Gastroesophageal sphincter (tissue), 4 donors: ENCODE measurements at places on chromosomes 11 and 22.

GRCh38 chr11:106442032-106442431 is 364.6 kb downstream of the AASDHPPT start:
- no peak overlapping the region for H3K27ac ChIP-seq
- no peaks in the 10 kb centered on the region for H3K27me3 ChIP-seq
- no peaks in the 10 kb centered on the region for H3K4me1 ChIP-seq
- H3K4me3 ChIP-seq, result no peak overlapping the region

- no peak for ATAC-seq
- no peaks in the 10 kb centered on the region for H3K36me3 ChIP-seq
- peaks cover 39% of the 10 kb centered on the region for H3K27me3 ChIP-seq
- no peak overlapping the region for H3K27ac ChIP-seq
- no peaks in the 10 kb centered on the region for H3K4me1 ChIP-seq
- H3K4me3 ChIP-seq, result no peak overlapping the region
Observed at GRCh38 chr11:134282121-134283045, 6.2 kb downstream of the GLB1L3 start.

DNA sequence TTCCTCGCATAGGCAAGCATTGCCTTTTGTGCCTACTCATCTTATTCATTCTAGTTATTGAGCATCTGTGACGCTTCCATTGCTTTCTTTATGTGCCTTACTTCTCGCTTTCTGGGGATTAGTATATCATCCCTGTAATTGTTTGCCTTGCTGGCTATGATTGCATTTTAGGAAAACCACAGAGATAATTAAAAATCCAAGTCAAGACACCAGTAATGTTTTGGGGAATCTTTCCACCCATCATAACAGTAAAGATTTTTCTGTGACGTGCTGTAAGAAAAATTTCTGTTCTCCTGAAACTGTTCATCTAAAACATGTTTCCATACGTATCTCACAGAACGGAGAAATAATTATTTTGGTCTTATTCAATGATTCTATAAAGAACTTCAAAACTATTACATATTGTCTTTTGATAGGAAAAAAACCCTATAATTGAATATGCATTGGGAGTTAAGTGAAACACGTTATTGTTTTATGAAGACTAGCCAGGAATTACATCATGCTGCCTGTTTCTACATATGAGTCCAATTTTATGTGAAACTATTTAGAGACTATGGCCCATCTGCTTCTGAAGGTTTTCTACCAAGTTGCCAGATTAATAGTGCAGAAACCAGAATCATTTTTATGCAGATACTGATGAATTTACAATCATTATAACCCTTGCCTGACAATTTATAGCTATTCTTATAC is 133.7 kb upstream of the FIBIN start:
- no peaks in the 10 kb centered on the region for H3K36me3 ChIP-seq
- H3K27ac ChIP-seq, result no peak overlapping the region
- no peaks in the 10 kb centered on the region for H3K4me1 ChIP-seq
- ATAC-seq, result no peak

DNA sequence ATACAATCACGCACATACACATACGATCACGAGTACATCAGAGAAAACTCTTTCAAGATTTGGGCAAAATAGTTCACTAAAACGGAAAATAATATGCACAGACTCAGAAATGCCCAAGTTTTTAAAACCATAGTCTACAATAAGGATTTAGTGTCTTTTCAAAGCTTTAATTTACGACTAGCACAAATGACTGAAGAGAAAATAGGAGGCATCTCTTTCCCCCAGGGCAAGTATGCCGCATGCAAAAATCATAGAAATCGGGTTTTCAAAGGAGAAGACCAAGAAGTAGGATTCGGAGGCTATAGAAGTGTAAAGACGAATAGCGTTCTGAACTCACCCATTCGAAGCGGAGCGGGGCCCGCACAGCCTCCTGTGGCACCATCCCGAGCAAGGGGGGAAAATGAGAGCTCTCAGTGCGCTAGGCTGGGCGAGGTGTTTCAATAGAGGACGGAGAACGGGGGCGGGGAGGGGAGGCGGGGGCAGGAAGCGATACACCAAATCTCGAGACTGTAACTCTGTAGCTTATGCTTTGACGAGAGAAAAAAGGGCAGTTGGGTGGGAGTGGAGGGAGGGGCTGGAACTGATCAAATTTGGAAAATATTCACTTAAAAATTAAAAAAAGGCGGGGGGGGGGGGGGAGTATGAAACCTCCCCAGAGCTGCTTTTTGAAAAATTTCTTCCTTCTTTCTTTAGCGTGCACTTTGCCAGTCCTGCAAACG is 15.8 kb downstream of the BLID start:
- no peaks in the 10 kb centered on the region for H3K36me3 ChIP-seq
- H3K4me3 ChIP-seq, result peak overlapping the region; percentile 60
- peak overlapping the region; percentile 99 for H3K27ac ChIP-seq
- H3K27me3 ChIP-seq, result no peaks in the 10 kb centered on the region
- peak; percentile 54 for ATAC-seq

- peak overlapping the region; percentile 35 for H3K27ac ChIP-seq
- ATAC-seq, result no peak
- H3K36me3 ChIP-seq, result no peaks in the 10 kb centered on the region
- H3K4me3 ChIP-seq, result no peak overlapping the region
- H3K27me3 ChIP-seq, result no peaks in the 10 kb centered on the region
Observed at GRCh38 chr22:33793475-33793874, 126.8 kb downstream of the LARGE1 start.

DNA sequence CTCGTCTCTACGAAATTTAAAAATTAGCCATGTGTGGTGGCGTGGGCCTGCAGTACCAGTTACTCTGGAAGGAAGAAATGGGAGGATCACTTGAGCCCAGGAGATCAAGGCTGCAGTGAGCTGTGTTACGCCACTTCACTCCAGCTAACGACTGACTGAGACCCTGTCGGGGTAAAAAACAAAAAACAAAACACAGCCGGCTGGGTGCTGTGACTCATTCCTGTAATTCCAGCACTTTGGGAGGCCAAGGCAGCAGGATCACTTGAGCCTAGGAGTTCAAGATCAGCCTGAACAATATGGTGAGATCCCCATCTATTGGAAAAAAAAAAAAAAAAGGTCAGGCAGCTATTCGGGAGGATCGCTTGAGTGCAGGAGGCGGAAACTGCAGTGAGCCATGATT is 2.4 kb downstream of the PAFAH1B2 start:
- peaks cover 22% of the 10 kb centered on the region for H3K4me1 ChIP-seq
- H3K27me3 ChIP-seq, result no peaks in the 10 kb centered on the region
- H3K27ac ChIP-seq, result peak overlapping the region; percentile 93
- no peaks in the 10 kb centered on the region for H3K36me3 ChIP-seq

DNA sequence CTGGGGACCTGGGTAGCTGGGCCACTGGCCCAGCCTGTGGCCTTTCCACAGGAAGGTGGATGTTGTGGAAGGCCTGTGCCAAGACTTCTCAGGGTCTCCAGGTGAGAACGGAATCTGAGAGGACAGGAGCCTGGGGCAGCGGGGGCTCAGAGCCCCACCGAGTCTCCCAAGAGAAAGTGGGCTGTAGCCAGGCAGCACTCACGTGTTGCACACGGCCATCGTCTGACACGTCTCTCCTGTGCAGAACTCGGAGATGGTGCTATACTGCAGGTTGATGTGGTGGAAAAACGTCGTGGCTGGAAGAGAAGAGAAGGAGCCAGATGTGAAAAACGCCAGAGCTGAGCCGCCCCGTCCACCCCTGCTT is 6.4 kb downstream of the MOB2 start:
- H3K36me3 ChIP-seq, result peaks cover 57% of the 10 kb centered on the region
- ATAC-seq, result no peak
- peak overlapping the region; percentile 91 for H3K27ac ChIP-seq
- H3K4me1 ChIP-seq, result peaks cover 12% of the 10 kb centered on the region
- no peak overlapping the region for H3K4me3 ChIP-seq

GRCh38 chr11:67691149-67691548 is 16.7 kb upstream of the ALDH3B2 start:
- H3K27ac ChIP-seq, result no peak overlapping the region
- H3K36me3 ChIP-seq, result no peaks in the 10 kb centered on the region
- no peak overlapping the region for H3K4me3 ChIP-seq
- ATAC-seq, result no peak

- H3K4me1 ChIP-seq, result peaks cover 11% of the 10 kb centered on the region
- H3K36me3 ChIP-seq, result no peaks in the 10 kb centered on the region
Observed at GRCh38 chr11:63490551-63491239, at the start of gene PLAAT5. PLAAT5 (minus strand) TSS chr11:63491167; CDS start chr11:63491034, 133 bp downstream.

DNA sequence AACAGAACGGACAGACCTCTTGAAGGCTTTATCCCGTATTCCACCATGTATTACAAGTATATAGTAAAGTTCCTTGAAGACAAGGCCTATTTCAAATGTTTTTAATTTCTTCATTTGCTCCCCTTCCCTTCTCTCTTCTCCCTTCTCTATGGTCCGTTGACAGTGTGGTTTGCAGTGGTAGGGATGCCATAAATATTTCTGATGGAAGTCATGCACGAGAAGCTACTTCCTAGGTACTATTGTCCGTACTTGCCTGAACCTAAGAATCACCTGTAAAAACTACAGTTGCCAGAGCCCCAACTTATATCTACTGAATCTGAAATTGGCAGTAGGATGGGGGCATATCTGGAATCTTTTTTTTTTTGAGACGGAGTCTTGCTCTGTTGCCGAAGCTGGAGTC is 2.8 kb downstream of the PISD start:
- no peaks in the 10 kb centered on the region for H3K27me3 ChIP-seq
- no peak overlapping the region for H3K4me3 ChIP-seq
- no peak for ATAC-seq

GRCh38 chr11:115780646-115781362 is 276.6 kb upstream of the CADM1 start:
- H3K36me3 ChIP-seq, result no peaks in the 10 kb centered on the region
- H3K4me3 ChIP-seq, result no peak overlapping the region
- H3K4me1 ChIP-seq, result no peaks in the 10 kb centered on the region
- ATAC-seq, result no peak
- H3K27ac ChIP-seq, result no peak overlapping the region

DNA sequence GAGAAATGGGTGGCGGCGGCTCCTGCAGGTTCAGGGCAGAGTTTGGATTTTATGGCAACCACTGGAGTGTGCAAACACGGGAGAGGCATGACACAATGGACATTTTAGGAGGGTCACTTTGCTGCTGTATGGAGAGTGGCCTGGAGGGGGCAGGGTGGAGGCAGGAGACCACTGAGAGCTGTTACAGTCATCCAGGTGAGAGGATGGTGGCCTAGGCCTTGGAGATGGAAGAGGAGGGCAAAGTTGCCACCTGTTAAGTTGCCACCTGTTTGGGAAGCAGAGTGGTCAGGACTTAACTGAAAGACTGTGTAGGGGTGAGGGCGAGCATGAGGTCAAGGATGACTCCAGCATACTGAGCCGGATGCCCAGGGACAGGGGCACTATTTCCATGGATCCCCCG is 2.3 kb upstream of the RAD9A start:
- H3K36me3 ChIP-seq, result peaks cover 14% of the 10 kb centered on the region
- no peak overlapping the region for H3K27ac ChIP-seq
- H3K4me3 ChIP-seq, result no peak overlapping the region
- ATAC-seq, result no peak
- peaks cover 52% of the 10 kb centered on the region for H3K4me1 ChIP-seq
- H3K27me3 ChIP-seq, result no peaks in the 10 kb centered on the region

GRCh38 chr11:132746305-132746704 is 786.0 kb downstream of the OPCML start:
- no peak for ATAC-seq
- H3K36me3 ChIP-seq, result no peaks in the 10 kb centered on the region
- H3K4me3 ChIP-seq, result no peak overlapping the region

DNA sequence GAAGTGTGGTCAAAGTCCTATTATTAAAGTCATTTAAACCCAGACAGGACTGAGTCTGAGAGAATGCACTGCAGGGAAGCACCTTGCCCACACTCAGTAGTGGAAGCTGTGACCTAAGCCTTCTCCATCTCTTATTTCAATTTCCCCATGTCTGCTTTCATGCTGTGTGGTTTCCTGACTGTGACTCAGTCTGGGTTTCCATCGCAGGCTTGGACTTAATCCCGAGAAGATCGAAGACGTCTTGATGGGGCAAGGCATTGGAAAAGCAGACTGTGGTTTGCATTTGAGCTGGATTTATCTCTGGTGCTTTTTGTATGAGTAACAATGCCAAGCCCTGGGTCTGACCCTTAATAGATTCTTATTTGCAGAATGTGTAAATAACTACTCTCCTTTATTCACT is 238.9 kb downstream of the NTM start:
- peaks cover 6% of the 10 kb centered on the region for H3K27me3 ChIP-seq
- H3K4me3 ChIP-seq, result no peak overlapping the region

DNA sequence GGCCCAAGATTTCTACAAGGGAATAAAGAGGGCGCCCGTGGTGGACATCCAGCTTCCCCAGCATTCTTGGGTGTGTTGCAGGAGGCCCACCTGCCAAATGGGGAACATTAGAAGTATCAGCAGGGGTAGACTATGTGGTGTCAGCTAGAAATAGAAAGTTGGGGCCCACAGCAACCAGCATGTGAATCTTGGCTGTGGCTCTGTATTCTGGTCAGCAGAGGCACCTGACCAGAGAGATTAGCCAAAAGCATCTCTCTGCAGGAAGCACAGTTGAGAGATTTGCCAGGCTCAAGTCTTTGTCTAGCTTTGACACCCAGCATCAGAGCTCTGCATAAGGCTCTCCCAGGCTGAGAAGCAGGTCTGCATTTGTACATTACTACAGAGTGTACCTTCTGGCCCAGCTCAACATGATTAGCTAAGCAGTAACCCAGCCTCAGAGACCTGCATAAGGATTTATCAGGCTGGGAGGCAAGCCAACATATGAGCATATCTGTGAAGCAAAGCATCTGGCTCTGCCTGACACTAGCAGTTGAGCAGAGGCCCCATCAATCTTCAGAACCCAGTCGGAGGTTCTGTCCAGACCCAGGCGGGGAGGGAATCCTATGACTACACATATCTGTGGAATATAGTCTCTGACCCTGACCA is 79.9 kb downstream of the MS4A13 start:
- no peaks in the 10 kb centered on the region for H3K27me3 ChIP-seq
- no peaks in the 10 kb centered on the region for H3K4me1 ChIP-seq
- H3K36me3 ChIP-seq, result no peaks in the 10 kb centered on the region
- no peak for ATAC-seq
- no peak overlapping the region for H3K4me3 ChIP-seq

DNA sequence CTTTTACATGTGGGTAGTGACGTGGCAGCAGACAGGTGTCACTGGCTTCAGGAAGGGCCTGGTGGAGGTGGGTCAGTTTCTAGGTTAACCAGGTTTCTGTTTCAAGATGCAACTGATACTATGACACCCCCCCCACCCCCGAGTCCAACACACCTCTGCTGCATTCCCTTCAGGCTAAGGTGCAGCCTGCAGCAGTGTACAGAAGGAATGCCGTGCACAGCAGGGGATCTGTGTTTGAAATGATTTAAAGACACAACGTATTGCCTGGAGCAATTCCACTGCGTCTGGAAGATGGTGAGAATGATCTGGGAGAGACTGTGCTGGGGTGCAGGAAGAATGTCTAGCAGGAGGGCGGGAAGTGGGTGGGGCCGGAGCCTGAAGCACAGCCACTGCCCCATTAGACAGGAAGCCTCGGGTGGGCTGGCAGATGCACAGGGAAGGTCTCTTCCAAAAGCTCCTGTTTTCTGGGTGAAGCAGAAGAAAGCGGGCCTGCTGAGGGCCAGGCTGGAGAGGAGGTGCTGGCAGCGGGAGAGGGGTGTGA is 11.9 kb upstream of the TESMIN start:
- no peaks in the 10 kb centered on the region for H3K36me3 ChIP-seq
- no peaks in the 10 kb centered on the region for H3K27me3 ChIP-seq
- no peak for ATAC-seq
- no peak overlapping the region for H3K4me3 ChIP-seq

GRCh38 chr11:112563808-112564207 is 303.1 kb upstream of the PLET1 start:
- H3K27ac ChIP-seq, result no peak overlapping the region
- H3K4me1 ChIP-seq, result peaks cover 38% of the 10 kb centered on the region
- H3K36me3 ChIP-seq, result no peaks in the 10 kb centered on the region
- H3K4me3 ChIP-seq, result no peak overlapping the region

- no peaks in the 10 kb centered on the region for H3K36me3 ChIP-seq
- H3K4me3 ChIP-seq, result no peak overlapping the region
- H3K4me1 ChIP-seq, result no peaks in the 10 kb centered on the region
- no peak for ATAC-seq
- H3K27ac ChIP-seq, result no peak overlapping the region
Observed at GRCh38 chr11:44268614-44269080, 41.3 kb downstream of the ALX4 start.
